ENCODE measurements at places on chromosomes 2 and 18.

GRCh38 chr18:51361130-51361860 lies 163.8 kb upstream of the MEX3C start:
- DNase-seq: no peak

GRCh38 chr18:11165952-11166351 lies 16.6 kb upstream of the PIEZO2 start:
- no peak for DNase-seq

DNA sequence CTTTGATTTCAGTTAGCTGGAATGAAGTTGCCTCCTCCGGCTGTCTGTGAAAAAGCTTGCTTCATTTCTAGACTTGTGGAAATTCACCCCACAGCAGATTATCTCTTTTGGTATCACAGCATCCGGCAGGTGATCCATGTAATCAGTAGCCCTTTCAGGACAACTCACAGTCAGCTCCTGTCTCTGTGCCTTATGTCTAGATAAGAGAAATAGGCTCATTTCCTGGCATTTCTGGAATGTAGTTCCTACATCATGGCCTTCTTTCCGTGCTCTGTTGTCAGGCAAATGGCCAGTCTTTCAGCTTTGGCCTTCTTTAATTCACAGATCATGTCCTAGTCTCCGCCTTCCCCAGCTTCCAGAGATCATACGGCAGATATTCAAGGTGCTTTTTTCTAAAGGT lies 455.4 kb downstream of the NUP35 start:
- DNase-seq: no peak

DNA sequence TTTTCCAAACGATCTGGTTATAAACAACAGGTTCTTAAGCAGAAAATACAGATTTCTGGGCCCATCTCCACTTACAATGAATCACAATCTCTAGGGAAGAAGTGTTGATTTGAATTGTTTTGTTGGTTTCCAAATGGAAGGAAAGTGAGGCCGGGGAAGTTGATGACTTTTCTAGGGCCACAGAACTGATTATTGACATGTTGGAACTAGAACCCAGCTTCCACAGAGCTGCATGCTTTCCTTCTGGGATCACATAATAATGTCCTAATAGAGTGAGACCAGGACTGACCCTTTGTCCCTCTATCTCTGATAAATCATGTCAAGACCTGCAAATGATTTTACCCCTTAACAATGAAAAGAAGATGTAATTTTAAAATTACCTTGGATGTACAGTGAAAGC lies 332.2 kb downstream of the OSR1 start:
- no peak for DNase-seq

DNA sequence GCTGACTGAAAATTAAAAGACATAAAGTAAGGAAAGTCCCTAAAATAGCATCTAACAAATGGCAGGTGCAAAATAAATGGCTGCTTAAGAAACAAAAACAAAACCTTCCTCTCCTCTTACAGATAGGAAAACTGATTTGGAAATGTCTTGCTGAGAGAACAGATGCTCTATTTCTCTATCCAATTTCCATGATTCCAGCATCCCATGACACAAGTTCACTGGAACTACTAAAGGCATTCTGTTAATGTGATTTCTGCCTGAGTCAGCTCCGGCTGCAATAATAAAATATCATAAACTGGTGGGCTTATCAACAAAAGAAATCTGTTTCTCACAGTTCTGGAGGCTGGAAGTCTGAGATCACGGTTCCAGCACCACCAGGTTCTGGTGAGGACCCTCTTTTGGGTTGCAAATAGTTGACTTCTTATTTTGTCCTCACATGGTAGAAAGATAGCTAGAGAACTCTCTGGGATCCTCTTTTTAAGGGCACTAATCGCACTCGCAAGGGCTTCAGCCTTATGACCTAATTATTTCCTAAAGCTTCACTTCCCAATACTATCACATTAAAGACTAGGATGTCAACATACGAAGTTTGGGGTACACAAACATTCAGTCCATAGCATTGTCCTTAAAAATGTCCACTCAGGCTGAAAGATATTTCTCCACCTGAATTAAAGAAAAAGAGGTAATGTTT lies 78.2 kb upstream of the GALNT3 start:
- DNase-seq: no peak

DNA sequence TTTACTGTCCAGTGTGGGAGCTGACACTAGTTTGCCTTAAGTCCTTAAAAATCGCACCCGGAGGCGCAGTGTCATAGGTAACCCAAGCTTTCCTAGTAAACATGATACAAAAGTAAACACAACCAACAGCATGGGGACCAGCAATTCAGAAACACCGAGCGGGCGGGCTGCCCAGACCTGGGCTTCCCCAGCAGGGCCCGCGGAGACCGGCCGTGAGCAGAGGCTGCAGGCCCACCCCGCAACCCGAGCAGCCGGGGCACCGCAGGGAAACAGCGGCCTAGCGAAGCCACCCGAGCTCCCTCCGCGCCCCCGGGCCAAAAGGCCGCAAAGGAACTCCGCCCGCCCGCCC lies 296 bp downstream of the TTC21B start:
- no peak for DNase-seq

DNA sequence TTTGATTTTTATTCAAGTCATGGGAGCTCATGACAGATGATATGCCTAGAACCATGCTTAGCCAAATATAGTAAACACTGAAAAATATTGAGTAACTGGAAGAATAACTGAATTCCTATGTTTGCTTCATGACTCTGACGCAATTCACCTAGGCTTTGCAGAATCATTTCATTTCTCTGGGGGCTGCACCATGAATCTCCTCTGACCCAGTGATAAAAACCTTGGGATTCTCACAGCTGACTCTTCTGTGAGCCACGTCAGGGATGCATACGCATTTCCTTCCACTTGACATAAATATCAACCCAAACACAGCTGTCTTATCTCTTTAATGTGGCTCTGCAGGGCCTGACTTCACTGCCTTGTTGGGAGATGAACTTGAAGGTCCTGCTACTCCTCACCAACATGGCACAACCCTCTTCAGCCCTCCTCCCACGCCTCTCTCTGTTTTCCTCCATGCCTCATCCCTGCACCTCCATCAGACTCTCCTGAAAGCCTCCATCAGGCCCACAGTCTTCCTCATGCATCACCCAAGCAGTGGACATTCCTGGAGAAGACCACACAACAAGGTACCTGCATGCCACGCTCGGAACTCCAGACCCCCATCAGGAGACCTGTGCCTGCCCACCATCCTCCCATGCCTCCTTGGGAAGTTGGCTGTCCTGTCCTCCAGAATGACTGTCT lies 29.8 kb downstream of the COL6A3 start:
- DNase-seq: no peak

- DNase-seq: peak; percentile 21
Measured at GRCh38 chr2:217980591-217980990, 22.2 kb downstream of the TNS1 start.

DNA sequence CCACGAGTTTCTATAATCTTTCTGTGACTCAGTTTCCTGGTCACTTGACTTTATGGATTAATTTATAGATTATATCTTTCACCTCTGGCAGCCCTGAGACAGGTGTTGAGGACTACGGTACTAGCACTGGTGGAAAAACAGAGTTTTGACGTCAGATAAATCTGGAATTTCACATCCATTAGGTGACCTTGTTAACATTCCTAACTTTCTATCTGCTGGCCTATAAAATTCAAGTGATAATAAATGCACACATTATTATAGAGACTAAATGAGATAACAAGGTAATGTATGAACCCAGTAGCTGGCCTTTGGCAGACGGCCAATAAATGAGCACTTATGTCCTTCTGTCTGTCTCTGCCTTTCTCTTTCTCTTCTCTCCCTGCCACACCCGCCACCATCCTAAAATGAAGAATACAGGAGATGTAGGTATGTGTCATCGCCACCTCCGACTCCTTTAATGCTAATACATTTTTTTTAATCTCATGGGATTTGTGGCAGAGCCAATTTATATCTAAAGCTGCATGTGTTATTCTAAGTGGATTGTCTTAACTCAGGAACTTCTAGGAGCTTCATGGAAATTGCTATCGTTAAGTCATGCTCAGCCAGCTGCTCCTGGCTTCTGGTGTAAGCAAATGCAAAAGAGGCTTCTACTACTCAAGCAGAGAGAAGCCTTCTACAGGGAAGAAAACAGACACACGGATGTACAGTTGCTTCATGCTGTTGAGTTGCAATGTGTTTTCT lies 2.3 kb downstream of the TM4SF20 start:
- DNase-seq: no peak

DNA sequence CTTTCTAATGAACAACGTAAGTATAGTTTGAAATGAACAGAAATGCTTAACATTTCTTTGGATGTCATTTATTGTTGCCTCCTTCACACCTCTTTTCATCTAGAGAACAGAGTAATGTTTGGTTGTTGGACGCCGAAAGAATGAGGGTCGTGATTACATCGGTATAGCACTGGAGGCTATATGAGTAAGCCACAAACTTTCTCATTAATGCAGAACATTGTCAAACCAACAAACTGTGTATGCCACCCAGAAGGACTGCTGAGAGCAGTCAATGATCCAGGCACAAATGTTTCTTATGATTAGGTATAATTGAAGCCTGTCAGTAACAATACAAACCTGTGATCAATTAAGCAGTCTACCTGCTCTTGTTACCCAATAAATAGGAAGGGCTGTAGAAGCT lies 1494.7 kb upstream of the NXPH2 start:
- DNase-seq: no peak

DNA sequence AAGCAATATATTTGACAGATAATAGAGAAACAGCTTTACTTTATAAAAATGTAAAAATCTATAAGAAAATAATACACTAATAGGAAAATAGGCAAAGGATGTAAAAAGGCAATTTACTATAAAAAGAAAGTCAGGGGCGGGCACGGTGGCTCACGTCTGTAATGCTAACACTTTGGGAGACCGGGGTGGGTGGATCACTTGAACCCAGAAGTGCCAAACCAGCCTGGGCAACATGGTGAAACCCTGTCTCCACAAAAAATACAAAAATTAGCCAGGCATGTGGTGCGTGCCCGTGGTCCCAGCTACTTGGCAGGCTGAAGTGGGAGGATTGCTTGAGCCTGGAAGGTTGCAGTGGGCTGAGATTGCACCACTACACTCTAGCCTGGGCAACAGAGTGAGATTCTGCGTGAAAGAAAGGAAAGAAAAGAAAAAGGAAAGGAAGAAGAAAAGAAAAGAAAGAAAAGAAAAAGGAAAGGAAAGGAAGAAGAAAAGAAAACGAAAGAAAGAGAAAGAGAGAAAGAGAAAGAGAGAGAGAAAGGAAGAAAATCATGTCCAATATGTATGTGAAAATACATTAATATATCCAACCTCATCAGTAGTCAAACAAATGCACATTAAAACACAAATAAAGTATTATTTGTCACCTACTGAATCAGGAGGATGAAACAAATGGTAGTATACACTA lies 65.1 kb downstream of the ADD2 start:
- no peak for DNase-seq

- peak; percentile 44 for DNase-seq
Measured at GRCh38 chr2:120859814-120860578, 124.3 kb downstream of the GLI2 start.

DNA sequence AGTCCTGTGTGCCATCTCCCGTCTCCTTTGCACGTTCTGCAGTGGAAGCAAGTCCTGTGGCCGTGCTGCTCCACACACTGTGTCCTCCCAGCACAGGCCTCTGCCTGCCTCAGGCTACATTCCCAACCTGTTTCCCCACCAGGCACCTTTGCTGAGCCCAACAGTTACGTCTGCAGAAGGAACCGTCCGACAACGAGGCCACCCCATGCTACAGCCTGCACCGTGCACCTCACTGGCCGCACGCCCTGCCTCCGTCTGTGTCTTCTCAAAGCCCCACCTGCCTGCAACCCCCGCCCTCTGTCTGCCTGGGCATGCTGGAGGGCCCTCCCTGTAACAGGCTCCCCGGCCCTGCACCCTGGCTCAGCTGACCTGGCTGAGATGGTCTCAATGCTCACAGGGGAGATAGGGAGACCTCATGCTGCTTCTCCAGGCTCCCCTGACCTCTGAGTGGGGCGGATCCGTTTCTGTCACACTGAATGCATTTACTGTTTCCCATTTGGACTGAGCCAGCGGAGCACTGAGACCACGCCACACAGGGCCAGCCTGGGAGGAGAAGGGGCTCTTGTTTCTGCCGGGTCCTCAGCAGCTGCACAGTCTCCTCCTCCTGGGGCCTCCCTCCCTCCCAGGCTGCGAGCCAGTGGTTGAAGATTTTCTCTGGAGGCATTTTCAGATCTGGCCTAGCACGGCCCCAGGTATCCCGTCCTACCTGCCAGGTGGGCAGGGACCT lies 109.1 kb upstream of the OTOS start:
- DNase-seq: no peak

DNA sequence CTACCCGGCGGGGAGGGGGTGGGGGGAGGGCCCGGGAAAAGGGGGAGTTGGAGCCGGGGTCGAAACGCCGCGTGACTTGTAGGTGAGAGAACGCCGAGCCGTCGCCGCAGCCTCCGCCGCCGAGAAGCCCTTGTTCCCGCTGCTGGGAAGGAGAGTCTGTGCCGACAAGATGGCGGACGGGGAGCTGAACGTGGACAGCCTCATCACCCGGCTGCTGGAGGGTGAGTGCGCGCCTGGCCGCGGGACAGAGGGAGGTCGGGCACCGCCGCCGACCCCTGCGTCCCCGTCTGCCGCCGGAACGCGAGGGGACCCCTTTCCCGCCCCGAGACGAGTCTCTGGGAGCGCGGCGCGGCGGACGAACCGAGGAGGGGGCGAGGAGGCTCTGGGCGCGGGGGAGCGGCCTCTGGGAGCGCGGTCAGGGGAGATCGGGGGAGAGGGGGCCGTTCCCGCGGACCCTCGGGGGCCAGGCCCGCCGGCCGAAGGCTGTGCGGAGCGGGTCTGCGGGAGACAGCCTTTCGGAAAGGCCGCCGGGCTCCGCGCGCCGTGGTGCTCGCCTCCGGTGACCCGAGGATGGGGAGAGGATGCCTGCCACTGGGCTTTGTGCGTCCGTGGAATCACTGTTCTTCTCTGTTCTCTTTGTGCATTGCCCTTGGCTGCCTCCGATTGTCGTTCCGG lies 463 bp downstream of the PPP1CB start:
- no peak for DNase-seq

DNA sequence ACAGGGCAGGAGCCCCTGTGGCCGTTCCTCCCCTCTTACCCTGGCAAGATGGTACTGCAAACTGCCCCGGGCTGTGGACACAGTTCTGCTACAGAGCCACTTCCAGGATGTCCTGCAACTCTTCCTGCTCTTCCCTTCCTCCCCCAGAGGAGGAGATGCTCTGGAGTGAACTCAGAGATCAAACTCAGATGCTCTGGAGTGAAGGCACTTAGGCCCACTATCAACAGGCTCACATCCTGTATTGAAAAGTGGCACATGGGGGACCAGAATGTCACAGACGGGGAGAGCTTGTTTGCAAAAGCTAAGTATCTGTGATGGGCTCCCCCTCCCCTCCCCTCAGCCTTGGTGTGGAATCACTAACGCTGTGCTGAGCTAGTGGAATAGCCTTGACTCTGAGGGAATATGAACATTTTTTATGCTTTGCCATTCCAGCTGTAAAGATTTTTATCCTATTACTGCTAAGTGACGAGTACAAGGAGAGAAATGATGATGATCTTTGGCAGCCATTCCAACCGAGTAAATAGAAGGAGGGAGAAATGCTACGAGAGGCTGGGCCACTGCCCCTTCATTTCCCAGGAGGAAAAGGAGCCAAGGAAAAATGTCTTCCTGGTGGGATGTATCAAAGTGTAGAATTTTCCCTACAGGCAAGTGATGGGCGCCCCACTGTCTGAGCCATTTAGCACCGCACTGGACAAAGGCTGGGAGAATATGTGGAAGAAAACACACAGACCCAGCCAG lies 152.6 kb downstream of the GALNT14 start:
- DNase-seq: no peak

GRCh38 chr2:162826921-162827320 lies 11.6 kb downstream of the KCNH7 start:
- no peak for DNase-seq

- DNase-seq: no peak
Measured at GRCh38 chr2:23719716-23720115, 207.2 kb downstream of the ATAD2B start.

- no peak for DNase-seq
Measured at GRCh38 chr18:30455741-30456140, 586.8 kb downstream of the DSC3 start.
